ENCODE measurements at places on chromosomes 16 and 17. TPM values are rescaled to one million over a fixed set of nuclear protein-coding genes. Genes with fewer than 3 reads are reported as not detected.

DNA sequence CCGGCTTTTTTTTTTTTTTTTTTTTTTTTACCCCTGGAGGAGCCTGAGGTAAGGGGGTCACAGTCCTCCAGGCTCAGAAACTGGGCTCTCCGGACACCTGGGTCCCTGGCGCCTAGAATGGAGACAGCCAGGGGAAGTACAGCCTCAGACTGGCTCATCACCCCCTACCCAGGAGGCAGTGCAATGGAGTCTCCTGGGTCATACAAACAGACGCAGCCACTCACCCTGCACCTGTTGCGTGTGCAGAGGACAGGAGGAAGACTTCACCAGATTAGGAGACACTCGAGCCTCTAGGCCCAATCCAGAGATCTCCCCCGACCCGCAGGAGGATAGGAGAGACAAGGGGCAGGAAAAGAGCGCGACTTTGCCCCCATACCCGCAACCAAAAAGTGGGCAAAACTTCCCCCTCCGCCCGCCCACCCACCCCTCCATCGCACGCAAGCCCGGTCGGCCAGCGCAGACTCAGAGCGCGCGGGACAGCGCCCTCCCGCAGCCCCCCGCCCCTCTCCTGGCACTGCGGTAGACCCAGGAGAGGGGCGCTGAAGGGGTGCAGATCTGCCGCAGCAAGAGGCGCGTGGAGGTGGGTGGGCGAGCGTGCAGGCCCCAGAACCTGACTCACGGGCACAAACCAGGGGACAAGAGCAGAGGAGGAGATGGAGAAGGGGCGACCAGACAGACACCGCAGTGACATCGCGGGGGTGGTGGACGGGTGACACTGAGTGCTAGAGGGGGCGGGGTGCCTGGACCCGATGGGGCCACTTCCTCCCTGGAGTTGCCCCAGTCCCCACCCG is 900 bp downstream of the HAP1 start:
- no peak for DNase-seq

The SCN4A gene
- total RNA-seq, result 0.05 TPM

DNA sequence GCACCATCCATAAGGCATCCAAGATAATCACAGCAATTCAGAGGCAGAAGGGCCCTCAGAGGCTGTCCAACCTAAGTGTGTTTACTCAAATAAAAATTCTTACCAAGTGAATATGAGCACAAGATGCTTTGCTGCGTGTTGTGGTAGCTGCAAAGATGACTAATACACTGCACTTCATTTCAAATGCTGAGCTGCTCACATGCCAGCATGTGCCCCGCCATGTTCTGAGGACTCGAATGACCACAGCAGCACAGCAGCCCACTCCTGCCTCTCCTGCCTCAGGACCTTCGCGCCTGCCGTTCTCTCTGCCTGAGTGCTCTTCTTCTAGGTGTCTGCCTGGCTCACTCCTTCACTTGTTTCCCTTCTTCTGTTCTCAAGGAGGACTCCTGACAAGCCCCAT is 19.0 kb downstream of the PIK3R5 start:
- DNase-seq, result no peak

The MT1G gene
- 40.5 TPM for total RNA-seq

DNA sequence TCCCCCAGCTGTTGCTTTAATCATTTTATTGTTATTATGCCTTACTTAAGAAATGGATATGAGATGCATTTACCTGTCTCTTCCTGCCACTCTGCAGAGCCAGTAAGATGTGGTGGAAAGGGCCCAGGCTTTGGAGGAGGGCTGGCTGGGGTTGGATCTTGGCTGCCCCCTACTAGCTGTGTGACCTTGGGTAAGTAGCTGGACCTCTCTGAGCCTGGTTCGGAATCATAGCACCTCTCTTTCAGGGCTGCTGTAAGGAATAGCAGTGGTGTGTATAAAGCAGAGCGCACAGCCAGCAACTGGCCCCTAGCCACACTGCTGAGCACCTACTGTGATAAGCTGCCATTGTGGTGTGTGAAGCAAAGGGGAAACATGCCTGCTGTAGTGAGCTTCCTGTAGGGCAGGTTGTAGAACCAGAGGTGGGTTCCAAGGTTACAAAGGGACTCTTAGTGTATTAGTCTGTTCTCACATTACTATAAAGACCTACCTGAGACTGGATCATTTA is 23.9 kb downstream of the MAPT start:
- no peak for DNase-seq

Data from activated T-cell treated with anti-CD3 and anti-CD28 coated beads, Interleukin-2, amount 50 U/mL, for 4 hours (primary cell).